ENCODE measurements at places on chromosomes 6 and 20.
A peak's percentile ranks its signal among the peaks of the same experiment; 100 is the strongest.

DNA sequence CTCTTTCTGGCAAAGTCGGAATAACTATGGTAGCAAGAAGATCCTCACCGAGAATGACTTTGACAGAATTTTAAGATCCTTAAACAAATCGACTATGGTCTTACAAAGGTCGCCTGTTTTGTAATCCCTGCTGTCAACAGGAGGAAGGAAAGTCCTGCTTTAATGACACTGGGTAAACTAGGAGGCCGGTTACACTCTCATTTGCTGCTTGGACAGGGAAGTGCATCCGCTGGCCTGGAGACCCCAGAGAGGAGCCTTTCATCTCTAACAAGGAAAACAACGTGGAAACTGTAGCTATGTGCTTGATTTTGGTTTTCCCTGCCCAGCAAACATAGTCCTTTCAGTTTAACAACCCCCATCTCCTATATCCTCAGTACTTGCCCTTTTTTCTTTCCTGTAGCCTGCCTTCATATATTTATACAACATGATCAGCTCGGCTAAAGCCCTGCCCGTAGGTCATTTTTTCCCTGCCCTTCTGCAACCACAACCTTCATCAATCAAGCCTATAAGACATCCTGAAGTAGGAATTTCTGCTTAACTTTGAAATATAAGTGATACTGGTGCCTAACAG is 97.2 kb upstream of the RIN2 start:
- no peak for DNase-seq

DNA sequence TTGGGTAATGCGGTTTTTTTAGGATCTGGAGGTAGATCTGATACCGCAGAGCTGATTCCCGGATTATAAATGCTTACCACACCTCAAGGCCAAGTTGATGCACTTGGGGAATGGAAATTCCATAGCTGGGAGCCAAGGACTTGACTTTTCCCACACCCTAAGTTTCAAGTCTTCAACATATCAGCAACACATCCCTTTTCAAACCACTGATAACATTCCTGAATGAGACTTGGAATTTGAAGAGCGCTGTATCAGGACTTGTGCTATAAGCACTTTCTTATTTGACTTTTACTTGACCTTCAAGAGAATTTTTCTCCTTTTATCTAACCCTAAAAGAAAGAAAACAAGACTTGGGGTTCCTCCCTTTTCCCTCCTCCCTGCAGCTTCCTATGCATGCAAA is 90.6 kb upstream of the NAA20 start:
- no peak for DNase-seq

DNA sequence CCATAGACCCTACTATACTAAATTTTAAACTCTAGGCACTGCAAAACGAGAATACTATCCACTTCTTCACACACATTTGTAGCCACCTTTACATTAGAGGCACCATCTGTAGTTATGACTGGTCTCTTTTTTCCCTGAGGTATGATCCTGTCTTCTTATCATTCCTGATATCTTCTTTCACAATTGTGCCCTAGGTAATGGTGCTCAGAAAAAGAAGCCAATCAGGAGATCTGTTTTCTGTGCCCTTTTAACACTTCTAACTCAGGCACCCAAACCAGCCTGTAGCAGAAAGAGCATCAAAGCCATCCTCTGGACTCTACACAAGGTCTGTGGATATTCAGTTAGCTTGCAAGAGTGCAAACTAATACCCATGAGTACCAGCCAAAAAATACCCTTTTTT is 149.7 kb upstream of the SGK1 start:
- no peak for DNase-seq

DNA sequence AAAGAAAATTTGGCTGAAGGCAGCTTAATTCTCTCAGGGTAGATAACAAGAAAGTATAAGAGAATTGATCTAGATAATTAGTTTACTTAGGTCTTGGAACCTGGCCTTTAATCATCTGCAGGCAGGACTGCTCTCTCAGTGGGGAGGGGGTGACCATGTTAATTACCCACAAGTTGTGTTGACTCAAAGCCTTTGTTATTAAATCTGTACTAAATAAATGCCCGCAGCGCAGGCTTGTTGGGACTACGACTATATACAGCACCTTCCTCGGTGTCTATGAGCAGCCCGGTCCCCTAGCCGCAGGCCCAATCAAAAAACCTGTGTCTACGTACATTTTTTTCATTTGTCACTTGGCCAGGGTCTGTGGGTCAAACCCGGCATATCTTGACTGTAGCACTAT is 15.6 kb upstream of the ZNF451 start:
- no peak for DNase-seq

GRCh38 chr6:147154454-147154853 is 49.8 kb upstream of the STXBP5 start:
- DNase-seq: peak; percentile 72

- DNase-seq: no peak
Measured at GRCh38 chr6:25939593-25939992, 9.1 kb upstream of the SLC17A2 start.

- no peak for DNase-seq
Measured at GRCh38 chr6:53441761-53442160, 93.0 kb upstream of the ELOVL5 start.

GRCh38 chr20:61461461-61461860 is 209.4 kb downstream of the CDH4 start:
- no peak for DNase-seq

GRCh38 chr20:34082232-34082887 is 29.7 kb downstream of the EIF2S2 start:
- DNase-seq: no peak

GRCh38 chr6:30570740-30571074 is 535 bp upstream of the ABCF1 start:
- DNase-seq: no peak

GRCh38 chr6:138406443-138406842 is 2.4 kb downstream of the HEBP2 start:
- DNase-seq: no peak
